ENCODE measurements at places on chromosomes 3 and 15.

GRCh38 chr15:49242820-49243219 lies 72.8 kb downstream of the GALK2 start:
- DNase-seq, result no peak

DNA sequence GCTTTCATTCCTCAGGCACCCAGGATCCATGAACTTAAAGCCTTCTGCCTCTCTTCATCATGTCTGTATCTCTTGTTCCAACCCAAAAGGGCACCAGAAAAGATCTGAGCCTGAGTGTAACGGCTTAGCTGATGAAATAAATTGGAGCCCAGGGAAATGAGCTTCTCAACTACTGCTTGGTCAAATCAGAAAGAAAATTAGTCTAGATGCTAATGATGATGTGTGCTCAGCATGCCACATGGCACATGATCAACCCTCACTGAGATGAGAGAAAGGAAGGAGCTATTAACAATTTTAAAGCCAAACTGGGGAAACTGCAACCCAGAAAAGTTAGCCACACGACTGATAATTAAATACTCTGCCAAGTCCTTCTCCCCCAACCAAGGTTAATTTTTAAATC lies 325.7 kb downstream of the CNTN3 start:
- DNase-seq, result no peak

GRCh38 chr15:100190675-100191074 lies 151.1 kb downstream of the ADAMTS17 start:
- DNase-seq, result no peak

DNA sequence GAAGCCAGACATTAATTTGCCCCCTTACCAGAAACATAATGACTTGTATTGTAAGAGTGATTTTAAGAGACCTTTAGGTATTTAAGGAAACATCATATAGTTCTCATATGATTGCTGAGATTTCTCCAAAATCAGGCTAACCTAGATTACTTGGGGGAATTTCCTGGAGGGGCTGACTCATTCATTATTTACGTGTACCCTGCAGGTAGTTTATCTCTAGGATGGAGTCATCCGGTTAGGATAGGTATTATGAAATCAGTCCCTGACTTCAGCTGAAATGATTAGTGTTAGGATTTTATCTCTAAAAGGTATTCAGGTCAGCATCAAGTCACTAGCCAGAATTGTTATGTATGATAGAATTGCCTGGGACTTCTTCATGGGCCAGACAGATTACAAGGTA lies 97.5 kb downstream of the TCF12 start:
- DNase-seq, result no peak

- no peak for DNase-seq
Observed at GRCh38 chr15:94596707-94597106, 365.3 kb downstream of the MCTP2 start.

DNA sequence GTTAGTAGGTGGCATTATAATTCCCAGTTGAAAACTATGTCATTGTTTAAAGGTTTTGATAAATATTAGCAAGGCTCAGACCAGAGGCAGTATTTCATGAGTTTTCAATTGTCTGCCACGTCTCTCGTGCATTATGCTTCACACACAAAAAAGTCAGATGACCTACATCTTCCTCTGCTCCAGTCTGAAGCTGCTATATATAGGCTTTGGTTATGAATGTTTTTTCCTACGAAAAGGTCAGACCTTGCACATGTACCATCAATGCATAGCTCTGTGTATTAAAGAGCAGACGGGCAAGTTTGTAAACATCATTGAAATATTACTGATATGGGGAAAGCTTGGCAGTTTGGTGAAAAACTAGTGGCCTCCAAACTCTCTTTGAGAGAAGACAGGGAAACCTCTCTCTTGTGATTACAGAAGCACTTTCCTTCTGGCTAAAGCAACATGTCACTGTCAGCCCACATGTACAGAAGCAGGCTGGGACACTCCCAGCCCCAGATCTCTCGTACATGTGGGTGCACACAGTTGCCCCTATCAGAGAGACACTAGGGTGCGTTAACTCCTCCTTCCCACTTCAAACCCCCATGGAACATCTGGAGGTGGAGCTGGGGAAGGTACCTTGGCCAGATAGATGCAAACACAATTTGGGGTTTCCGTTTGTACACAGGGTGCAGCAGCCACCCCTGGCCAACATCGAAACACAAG lies 184.0 kb upstream of the BCL6 start:
- no peak for DNase-seq

GRCh38 chr3:12252889-12253288 lies 36.0 kb upstream of the PPARG start:
- no peak for DNase-seq

- DNase-seq, result no peak
Observed at GRCh38 chr3:29279806-29280205, 1.1 kb upstream of the RBMS3 start.

DNA sequence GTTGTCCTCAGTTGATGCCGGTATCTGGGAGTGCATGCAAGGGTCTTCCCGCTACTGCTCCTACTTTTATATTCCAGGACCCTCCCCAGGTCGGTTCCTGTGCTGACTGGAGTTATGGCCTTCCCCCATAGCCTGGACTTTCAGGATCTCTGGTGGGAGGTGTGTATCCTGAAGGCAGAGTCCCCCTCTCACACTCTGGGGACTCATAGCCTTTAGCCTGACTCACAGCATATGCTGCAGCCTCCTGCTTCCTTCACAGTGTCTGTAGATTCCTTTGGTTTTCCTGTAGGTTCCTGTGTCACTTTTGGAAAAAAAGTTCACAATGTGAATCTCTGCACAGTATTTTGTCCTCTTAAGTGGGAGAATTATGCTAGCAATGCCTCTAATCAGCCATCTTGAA lies 180.6 kb upstream of the RBMS3 start:
- DNase-seq, result no peak

DNA sequence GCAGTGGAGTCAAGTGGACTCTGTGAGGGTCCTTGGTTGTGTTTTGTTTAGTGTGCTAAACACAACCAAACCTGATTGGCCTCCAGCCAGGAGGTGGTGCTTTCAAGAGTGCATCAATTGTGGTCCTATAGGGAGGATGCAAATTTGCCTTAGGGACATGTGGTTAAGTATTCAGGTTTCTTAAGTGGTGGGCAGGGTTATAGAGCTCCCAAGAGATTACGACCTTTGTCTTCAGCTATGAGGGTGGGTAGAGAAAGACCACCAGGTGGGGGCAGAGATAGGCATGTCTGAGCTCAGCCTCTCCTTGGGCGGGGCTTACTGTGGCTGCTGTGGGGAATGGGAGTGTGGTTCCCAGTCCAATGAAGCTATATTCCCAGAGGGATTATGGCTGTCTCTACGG lies 186.6 kb downstream of the SQOR start:
- DNase-seq, result no peak

DNA sequence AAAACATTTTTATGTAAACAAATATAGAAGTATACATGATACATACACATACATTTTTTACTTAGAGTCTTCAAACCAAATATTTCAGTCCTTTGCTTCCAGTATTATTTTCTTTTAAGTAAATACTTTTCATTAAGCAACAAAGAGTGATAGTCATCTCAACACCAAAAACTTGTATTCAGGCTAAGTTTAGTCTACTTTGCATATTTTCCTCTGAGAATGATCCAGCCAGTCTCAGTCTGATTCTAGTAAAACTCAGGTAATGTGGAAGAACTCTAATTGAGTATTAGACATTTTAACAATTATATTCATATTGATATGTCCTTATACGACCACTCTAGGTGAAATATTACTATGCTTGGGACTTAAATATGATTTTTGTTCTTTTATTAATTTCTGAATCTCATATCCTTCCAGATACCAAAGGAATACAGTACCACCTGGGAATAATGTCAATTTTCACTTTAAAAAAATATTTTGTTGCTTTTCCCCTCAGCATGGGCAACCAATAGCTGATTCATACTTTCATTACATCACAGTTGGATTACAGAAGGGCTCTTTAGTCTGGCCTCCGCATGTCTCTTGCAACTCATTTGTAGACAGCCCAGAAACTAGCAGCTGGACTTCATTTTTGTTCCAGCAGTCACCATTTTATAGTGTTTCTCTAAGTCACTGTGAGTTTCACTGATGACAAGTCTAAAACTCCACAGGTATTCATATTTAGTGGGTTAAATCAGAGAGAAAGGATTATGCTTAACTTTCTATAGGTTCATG lies 390.4 kb downstream of the ZBTB20 start:
- no peak for DNase-seq

DNA sequence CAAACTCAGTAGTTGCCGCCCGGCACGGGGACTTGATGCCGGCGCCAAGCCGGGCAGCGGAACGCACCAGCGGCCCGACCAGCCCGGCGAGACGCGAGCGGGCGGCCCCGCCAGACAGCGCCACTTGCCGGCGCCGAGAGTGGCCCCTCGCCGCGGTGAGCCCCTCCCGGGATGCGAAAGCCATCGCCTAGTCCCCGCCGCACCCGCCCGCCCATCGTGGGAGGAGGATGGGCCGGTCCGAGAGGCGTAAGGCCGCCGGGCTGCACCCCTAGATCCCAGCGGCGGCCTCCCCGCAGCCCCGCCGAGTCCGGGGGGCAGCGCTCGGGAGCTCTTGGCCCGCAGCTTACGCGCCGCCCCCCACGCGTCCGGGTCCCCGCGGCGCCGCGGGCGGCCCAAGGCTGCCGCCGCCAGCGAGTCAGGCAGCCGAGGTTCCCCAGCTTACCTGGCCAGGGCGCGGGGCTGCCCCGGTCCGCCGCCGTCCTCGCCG lies 609 bp downstream of the GOLGA8A start:
- peak; percentile 52 for DNase-seq

Data from CD4-positive, alpha-beta T cell treated with Interleukin-4 for 1 hour (primary cell).